ENCODE measurements at places on chromosomes 7 and 10.

- DNase-seq: no peak
Measured at GRCh38 chr7:22256541-22257096, 100.3 kb downstream of the RAPGEF5 start.

- no peak for DNase-seq
Measured at GRCh38 chr7:16129431-16130110, 291.8 kb downstream of the CRPPA start.

GRCh38 chr10:101073631-101074030 lies 11.8 kb downstream of the KAZALD1 start:
- DNase-seq: no peak

- DNase-seq: no peak
Measured at GRCh38 chr10:93703066-93703465, 674 bp upstream of the FRA10AC1 start.
